ENCODE measurements at places on chromosomes 5 and 9.

DNA sequence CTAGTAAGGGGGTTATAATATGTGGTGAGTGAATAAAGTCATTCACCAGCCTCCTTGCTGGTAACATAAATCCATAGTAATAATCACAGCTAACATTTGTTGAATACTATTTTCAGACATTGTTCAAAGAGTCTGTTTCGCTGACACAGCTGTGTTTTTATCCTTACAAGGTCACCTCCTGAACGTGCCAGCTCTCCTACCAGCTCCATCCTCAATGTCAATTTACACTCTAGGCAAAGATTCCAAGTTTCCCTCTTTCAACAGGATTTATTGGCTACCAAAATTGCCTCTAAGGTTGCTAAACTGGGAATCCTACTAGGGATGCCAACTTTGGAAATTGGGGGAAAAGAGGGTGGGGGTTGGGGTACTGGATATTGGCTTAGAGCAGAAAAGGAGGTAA is 30.7 kb upstream of the SMC5 start:
- no peak for DNase-seq

DNA sequence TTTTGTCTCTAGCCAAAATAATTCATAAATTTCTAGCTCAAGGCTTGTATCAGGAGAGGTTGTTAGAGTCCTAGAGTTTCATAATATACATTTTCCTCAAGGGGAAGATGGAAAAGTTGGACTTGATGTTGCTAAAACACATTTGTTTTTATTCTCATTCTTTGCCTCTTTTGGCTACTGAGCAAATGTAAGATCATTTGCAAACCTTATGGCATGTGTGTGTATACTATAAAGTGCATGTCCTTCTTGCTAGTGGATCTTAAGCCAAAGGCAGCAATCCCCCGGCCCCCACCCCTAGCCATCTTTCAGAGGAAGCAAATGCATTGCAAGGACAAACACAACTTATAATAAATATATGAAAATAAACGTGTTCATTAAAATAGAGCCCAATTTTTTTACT is 43.0 kb downstream of the ADAMTSL1 start:
- no peak for DNase-seq

GRCh38 chr5:14481349-14481748 is 100.2 kb upstream of the OTULINL start:
- DNase-seq, result no peak

- no peak for DNase-seq
These were observed 59.8 kb downstream of the MARCHF3 start for GRCh38 chr5:126970517-126971017.

GRCh38 chr9:15549611-15550010 is 3.2 kb upstream of the CCDC171 start:
- no peak for DNase-seq

- no peak for DNase-seq
These were observed 105.5 kb upstream of the PDE4D start for GRCh38 chr5:59999056-59999455.

GRCh38 chr9:121999556-121999955 is 93.6 kb downstream of the TTLL11 start:
- no peak for DNase-seq

DNA sequence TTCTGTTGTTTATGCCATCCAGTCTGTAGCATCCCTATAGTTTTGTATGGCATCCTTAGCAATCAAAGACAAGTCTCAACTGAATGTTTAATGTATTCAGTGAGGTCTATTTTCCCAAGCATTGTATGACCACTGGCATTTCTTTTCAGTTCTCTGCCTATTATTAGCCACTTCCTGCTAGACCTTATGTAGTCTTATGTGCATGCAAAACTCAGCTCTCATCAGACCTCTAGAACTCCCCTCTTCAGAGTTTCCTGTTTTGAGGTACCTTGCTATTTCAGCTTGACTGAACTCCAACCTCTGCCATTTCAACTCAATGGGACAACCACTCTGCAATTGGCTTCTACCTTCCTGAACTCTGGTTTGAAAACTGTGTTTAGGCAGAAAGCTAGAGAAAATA is 113.2 kb downstream of the SLC25A46 start:
- no peak for DNase-seq

DNA sequence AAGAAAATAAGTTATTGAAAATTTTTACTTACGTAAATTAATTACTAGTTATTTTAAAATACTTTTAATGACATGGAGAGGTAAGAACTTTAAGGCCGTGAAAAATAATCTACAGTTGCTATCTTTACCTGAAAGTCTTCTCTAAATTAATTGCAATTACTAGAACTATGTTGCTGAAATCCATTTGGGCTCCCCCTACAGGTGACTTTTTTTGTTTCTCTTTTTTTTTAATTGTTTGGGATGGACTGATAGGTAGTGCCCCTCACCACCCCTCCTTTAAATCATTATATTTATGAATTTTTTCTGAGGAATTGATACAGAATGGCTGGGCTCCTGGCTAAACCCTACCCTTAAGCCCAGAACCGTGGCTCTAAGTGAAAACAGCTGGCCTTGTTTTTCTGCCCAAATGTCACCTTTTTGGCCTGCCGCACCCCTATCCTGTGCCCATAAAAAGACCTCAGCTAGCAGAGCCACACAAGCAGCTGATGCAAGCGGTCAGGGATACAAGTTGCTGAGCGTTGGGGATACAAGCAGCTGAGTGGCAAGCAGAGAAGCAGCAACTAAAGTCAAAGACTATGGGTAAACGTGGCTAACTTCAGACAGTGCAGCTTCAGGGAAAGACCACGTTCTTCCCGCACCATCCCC is 315.2 kb upstream of the ACO1 start:
- DNase-seq, result no peak

GRCh38 chr5:132457371-132458225 is 33.0 kb downstream of the IRF1 start:
- DNase-seq, result no peak

DNA sequence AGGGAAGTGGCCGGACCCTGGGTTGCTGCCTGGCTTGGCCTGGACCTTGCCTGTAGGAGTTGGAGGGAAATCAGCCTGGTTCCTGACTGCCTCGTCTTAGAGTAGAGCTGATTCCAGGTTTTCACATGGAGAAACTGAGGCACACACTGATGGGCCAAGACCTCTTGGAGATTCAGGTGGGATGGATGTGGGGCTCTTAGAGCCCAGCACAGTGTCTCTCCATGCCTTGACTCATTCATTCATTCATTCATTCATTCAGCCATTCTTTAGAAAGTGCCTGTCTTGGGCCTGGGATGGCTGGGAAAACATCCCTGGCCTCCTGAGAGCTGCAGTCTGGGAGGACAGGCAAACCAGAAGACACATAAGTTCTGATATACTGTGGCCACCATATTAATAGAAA is 2.2 kb downstream of the LRRC8A start:
- DNase-seq, result no peak

DNA sequence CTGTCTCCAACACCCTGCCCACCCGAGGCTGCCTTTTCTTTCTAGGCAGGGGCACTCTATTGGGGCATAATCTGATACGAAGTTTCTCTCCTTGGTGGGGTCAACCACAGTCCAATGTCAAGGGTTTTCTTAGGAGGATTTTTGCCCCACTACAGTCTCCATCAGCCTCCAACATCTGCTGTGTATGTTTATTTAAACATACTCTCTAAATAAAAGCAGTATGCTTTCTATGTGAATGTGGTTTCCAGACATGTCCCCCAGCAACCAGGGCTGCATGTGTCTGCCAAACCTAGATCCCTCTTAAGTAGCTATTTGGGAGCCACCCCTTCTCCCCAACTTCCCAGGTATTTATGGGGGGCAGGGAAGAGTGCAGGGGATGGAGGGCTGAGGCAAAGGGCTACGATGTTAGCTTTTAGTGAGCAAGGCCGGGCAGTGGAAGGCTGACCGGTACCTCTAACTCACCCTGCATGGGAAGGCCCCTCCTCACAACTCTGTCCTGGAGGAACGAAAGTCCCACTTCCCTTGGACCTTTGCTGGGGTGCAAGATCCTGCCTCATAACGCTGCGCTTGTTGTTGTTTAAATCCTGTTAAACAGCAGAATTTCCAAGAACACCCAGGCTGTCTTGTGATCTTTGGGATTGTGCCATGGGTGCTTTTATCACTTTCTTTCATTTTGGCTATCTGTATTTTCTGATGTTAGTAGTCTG is 75.4 kb downstream of the NREP start:
- DNase-seq, result no peak

DNA sequence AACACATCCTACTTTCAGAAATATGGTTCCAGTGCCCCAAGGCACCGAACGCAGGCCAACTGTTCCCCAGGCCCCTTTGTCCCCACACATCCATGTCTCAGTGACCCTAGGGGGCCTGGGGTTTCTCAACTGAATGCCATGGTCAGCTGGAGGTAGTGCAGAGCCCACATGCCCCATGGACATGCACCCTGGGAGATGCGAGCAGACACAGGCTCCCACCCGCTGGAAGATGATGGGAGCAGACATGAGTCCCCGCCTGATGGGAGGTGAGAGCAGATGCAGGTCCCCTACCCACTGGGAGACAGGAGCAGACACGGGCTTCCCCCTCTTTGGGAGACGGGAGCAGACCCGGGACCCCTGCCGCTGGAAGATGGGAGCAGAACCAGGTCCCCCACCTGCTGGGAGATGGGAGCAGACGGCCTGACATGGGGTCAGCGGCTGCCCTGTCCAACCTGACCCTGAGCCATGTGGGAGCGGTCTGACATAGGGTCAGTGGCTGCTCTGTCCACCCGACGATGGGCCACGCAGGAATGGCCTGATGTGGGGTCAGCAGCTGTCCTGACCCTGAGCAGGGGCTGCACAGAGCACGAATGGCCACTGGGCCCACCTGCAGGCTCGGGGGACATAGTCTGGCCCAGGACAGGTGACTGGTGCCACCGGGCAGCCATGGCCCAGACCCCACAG is 18.4 kb downstream of the ZDHHC11B start:
- DNase-seq, result no peak

DNA sequence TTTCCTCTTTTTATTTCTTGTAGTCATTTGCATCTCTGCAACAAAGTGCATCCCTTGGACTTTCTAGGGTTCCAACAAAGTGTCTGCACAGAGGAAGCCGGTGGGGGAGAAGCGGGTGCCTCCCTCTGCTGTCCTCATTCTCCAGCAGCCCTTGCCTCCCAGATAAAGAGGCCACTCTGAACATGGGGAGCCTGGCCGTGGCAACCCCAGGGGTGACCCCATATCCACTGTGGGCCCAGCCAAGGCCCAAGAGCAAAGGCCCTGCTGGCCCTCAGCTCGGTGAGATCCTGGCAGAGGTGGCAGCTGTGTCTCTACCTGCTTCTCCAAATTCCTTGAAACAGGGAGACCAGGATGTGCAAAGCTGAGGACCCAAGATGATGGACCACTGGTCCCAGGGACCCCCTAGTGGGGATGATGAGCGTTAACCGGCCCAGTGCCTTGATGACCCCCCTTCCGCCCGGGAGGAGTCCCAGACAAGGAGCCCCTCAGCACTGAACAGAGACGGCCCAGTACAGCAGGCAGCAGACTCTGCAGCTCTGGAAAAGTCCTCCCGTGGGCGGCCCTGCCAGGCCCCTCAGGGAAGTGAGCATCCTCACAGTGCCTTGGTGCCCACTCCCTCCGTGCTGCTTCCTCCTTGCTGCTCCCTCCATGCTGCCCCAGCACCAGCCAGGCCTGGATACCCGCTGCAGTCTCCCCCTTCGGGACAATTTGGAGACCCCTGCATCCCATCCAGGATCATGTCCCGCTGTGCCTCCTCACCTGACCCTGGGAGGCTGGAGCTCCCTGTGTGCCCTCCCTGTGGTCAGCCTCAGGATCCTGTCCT is 62.5 kb downstream of the MRPL36 start:
- DNase-seq, result no peak

DNA sequence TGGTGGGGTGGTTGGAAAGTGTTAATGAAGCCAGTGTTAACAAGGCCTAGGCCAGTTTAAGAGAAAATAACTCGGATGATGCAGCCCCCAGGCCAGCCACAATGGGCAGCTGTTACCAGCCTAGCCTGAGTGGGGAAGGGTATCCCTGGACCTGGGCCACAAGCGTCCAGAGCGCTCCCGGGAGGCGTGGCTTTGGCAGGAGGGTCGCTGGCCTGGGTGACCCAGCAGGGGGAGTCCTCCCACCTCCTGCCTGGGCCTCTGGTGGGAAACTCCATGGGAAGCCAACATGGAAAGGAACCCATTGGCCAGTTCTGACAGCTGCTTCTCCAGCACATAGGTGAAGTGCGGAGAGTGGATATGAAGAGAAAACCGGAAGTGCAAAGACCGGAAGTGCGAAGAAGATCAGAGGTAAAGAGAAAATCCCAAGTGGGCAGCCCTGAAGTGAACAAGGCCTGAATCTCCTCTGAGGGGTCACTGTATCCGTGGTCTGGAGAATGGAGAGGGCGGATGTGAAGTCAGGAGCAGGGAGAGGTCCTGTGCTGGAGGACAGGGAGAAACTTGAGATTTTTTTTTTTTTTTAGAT is 79.0 kb downstream of the ADCY2 start:
- DNase-seq, result no peak

GRCh38 chr9:116380496-116380995 is 227.0 kb downstream of the PAPPA start:
- DNase-seq, result no peak

DNA sequence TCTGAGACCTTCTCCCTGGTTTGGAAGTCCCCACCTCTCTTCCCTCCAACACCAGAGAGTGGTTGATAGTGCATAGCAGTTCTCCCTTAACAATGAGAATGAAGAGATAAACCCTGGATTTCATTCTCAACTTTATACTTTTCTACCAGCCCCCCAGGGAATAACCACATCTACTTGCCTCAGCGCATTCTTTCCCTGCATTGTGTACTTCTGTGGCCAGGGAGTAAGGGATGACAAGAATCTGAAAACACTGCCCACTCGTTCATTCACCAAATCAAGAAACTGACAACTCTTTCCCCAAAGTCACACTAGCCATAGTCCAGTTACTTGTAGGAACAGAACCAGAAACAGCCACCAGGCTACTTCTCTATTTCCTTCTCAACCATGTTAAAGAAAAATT is 46.0 kb upstream of the SPIN1 start:
- no peak for DNase-seq

GRCh38 chr9:107218829-107219485 is 64.1 kb upstream of the RAD23B start:
- DNase-seq, result no peak

DNA sequence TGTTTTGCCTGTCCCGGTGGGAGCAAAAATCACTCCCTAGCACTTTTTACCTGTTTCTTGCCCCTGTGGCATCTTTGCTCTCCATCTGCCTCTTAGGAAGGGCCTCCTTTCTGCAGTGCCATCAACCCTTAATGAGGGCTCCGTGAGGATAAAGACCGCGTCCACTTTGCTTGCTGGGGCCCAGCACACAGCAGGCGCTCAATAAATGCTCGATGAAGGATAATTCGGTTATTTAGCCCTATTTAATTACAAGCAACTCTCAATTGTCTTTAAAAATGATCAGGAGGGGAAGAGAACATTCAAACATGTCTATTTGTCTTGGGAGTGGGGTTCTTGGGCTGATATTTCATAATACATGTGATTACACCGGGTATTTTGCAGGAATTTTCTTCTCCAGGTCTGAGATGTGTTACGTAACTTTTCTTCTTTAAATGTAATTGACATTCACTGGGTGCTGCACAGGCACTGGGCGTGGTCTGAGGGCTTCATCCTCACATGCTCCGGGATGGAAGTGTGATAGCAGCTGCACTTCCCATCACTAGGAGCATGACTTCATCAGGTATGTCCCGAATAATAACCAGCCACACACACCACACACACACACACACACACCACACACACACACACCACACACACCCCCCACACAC is 19.8 kb upstream of the NTNG2 start:
- no peak for DNase-seq

GRCh38 chr9:86788456-86788855 is 158.8 kb downstream of the GAS1 start:
- DNase-seq, result no peak

All from stimulated activated CD4-positive, alpha-beta T cell treated with anti-CD3 and anti-CD28 coated beads, Interleukin-1b, Interleukin-23, amount 100 ng/mL, for 4 hours (primary cell).